ENCODE measurements at places on chromosomes 6 and 20.

GRCh38 chr20:48098866-48099265, 313.6 kb upstream of the SULF2 start:
- no peak for DNase-seq

- DNase-seq: no peak
These were observed 1.9 kb downstream of the PTK7 start for GRCh38 chr6:43077981-43078511.

DNA sequence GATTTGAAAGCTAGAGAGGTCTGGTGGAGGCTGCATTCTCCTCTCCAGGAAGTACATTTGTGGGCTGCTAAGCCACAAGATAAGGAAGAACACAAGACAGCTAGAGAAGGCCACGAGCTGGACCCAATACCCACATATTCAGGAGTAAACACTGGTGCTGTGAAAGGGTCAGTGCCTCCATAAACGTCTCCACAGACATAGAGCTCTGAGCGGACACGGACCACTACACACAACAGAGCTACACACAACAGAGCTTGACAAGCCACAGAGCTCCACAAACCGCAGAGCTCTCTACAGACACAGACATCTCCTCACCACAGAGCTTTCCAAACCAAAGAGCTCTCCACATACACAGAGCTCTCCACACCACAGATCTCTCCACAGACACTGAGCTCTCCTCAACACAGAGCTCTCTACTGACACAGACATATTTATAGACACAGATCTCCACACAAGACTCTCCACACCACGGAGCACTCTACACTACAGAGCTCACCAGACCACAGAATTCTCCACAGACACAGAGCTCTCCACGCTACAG, 51.9 kb downstream of the ERMARD start:
- DNase-seq: no peak

DNA sequence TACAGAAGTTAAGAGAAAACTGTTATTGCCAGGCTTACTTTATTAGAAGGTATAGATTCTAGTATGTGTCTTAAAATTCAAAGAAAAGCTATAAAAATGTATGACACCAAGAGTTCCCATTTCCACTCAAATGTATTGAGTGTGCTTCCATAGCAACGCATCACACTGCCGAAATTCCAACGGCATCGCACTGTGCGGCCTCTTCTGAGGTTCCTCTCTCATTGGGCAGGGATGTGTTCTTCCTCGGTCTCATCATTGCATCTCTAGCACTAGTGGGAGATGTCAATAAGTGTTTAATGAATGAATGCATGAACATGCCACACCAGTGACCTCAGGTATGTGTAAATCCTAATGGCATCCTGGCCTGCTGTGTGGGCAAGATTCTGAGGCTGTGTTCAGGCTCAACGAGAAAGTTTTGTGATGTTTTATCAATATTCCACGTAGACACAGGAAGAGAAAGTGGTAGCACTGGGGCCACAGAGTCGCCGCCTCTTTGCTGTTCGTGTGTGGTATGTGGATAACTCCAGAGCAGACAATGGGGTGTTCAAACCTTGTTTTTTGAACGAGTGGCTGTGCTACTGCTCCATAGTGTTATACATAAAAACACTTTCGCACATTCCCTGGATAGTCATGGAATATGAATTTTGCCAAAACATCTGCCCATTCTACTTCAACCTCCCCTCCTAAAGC, 171.6 kb downstream of the ADGB start:
- no peak for DNase-seq

DNA sequence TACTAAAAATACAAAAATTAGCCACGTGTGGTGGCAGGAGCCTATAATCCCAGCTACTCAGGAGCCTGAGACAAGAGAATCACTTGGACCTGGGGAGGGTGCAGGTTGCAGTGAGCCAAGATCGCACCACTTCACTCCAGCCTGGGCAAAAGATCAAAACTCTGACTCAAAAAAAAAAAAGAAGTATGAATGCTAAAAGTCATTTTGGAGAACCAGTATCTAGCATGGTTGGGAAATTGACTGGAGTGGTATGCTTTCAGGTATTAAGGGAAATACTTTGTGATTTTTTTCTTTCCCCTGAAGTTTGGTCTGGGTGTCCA, 30.1 kb downstream of the PCMT1 start:
- no peak for DNase-seq

DNA sequence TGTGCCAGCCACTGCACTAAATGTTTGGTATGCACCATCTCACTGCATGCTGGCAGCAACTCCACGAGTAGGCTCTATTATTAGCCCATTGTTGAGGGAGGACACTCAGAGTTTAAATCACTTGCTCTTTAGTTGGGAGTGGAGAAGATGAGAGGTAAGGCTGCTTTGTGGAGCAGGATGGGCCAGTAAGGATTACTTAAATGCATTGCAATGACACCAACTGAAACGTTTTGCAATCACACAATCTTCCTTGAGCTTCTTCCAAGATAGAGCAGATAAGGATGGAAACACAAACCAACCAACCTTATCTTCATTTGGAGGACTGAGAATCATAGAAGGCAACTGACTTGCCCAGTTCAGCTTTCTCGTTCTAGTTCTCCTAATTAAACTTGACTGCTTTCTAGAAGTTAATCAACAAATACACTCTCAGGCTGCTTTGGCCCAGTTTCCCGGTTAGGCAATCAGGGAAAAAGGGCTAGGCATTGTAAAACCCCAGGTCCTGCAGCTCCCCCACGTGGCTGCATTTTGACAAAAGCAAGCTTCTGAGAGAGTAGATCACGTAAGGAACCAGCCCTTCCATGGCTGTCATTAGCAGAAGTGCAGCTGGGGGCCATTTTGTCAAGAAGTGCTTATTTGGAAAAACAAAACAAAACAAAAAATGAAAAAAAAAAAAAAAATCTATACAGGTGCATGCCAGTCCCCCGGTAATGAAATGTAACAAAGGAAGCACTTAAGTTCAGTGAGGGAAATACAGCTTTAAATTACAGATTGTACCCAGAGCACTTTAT, 130.6 kb downstream of the BCAS1 start:
- peak; percentile 94 for DNase-seq

DNA sequence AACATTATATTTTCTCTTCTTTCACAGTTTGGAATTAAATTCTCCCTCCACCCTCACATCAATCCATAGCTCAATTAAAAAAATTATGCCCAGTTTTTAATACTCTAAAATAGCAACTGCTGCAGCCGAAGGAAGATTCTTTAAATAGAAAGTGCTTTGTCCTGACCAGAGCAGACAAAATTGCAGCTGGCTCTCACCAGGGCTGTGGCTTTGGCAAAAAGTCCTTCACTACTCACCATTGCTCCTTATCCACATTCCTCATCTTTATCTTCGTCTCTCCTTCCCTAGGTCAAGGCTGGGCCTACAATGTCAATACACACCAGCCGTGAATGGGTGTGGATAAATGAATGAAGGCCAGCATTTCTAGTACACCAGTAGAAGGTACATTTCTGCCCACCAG, 107.9 kb upstream of the VGLL2 start:
- no peak for DNase-seq

- no peak for DNase-seq
These were observed 72.4 kb upstream of the TNFAIP3 start for GRCh38 chr6:137794516-137795201.

- DNase-seq: no peak
These were observed 25.9 kb upstream of the GTSF1L start for GRCh38 chr20:43752561-43753301.

GRCh38 chr6:75114195-75114594, 91.7 kb downstream of the COL12A1 start:
- no peak for DNase-seq

DNA sequence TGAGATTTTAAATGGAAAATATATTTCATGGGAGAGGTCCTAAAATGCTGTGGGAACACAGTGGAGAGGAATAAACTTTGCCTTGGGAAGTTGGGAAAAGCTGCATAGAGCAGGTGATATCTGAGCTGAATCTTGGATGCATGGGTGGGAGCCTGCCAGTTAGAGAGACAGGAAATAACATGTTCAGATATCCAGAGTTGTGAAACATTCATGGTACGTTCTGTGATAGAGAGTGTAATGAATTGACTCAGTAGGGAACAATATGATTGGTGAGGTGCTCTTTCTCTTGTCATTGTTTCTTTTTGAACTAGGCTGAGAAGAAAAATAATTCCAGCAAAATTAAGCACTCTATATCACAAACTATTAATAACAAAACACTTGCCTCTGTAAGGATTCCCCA, 72.8 kb downstream of the RPS12 start:
- no peak for DNase-seq

DNA sequence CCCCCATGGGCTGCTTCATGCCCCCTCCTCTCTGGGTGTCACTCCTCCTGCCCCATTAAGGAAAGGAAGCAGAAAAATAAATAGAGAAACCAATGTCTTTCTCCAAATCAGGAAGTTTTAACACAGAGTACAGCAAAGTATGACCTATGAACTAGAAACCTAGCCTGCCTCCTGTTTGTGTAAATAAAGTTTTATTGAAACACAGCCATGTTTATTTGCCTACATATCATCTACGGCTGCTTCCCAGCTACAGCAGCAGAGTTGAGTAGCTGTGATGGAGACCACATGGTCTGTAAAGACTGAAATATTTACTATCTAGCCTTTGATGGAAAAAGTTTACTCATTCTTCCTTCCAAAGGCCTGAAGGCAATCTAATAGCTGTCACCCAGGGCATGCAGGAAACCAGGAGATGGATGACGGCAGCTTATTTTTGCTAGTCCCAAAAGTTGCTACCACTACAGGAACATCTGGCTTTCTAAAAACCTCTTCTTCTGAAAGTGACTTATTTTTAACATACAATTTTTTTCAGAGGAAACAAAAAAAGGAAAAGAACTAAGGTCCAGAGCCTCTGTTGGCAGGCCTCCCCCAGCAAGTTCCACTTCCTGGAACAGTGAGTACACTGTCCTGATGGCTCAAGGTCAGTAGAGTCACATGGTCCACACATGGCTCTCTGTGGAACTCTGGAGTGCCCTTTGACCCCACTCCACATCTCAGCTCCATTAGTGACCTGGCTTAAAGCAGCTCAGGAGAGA, 287.8 kb downstream of the PTPRT start:
- DNase-seq: no peak

- DNase-seq: no peak
These were observed 21.1 kb upstream of the HLA-DRB1 start for GRCh38 chr6:32610682-32611296.

- DNase-seq: no peak
These were observed 27.9 kb upstream of the KIF6 start for GRCh38 chr6:39752835-39753724.

DNA sequence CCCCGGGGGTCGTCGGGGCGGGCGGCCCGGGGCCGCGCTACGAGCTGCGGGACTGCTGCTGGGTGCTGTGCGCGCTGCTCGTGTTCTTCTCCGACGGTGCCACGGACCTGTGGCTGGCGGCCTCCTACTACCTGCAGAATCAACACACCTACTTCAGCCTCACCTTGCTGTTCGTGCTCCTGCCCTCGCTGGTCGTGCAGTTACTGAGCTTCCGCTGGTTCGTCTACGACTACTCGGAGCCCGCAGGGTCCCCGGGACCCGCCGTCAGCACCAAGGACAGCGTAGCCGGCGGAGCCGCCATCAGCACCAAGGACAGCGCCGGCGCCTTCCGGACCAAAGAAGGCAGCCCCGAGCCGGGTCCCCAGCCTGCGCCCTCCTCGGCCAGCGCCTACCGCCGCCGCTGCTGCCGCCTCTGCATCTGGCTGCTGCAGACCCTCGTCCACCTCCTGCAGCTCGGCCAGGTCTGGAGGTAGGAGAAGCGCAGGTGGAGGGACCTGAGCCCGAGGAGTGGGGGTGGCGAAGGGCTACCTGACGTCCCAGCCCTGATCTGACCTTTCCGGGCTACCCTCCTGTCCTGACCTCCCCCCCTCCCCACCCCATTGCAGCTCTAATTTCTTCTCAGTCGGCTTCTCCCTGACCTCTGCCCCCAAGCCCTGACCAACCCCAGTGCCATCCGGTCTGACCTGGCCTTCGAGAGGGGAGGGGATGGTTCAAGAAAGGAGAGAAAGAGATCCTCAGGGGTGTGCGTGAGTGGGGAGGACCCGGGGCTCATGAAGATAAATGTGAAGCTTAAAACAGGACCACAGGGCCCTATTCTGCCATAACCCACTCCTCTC, 558 bp downstream of the XKR7 start:
- peak; percentile 35 for DNase-seq

GRCh38 chr20:36092398-36093024, 62.0 kb upstream of the EPB41L1 start:
- no peak for DNase-seq

GRCh38 chr6:114452785-114453401, 110.1 kb upstream of the HS3ST5 start:
- no peak for DNase-seq

GRCh38 chr6:120682145-120682544, 652.1 kb downstream of the TBC1D32 start:
- DNase-seq: no peak

GRCh38 chr6:168225471-168225911, 94.1 kb downstream of the DACT2 start:
- DNase-seq: no peak
